ENCODE measurements at places on chromosomes 4 and X. TPM values are rescaled to one million over a fixed set of nuclear protein-coding genes. Genes with fewer than 3 reads are reported as not detected.
A peak's percentile ranks its signal among the peaks of the same experiment; 100 is the strongest.

The KLB gene
- 0.05 TPM for total RNA-seq

DNA sequence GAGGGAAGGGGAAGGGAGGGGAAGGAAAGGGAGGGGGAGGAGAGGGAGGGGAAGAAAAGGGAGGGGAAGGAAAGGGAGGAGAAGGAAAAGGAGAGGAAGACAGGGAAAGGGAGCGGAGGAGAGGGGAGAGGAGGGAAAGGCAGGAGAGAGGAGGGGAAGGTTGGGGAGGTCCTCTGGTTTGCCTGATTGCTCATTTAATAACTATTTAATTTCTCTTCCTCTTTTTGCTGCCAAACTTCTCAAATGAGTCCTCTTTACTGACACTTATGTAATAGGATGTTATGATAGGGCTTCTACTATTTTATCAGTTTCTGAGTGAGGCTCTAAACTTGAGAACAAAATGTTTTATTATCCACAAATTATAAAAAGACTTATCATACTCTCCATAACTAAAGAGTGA is 35.4 kb upstream of the PPA2 start:
- H3K27me3 ChIP-seq, result peaks cover 17% of the 10 kb centered on the region
- no peak overlapping the region for H3K27ac ChIP-seq
- no peaks in the 10 kb centered on the region for H3K36me3 ChIP-seq
- no peak for DNase-seq

DNA sequence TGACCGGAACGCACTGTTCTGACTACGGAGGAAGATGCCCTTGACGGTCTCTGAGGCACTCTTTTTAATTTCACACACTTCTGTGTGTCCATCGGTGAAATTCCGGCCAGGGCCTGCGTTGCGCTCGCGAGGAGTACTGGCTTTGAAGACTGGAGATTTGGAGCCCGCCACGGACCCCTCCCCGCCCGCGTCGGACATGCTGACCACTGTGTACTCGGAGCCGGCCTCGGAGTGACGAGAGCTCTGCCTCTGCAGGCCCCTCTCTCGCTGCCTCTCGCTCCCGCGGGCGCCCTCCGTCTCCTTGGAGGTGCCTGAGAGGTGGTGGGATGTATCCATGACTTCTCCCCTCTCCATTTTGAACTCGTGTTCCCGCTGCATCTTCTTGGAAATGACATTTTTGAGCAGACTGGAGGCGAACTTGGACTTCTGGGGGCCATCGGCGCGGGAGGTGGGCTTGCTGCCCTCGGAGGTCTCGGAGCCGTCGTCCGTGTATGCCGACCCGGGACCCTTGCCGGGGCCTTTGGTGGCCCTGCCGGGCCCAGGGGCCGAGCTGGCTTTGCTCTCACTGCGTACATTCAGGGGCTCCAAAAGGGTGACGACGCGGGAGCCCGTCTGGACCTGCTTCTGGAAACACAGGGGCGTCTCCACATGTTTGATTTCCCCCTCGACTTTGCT is 5.7 kb downstream of the C4orf54 start:
- DNase-seq, result no peak
- H3K4me1 ChIP-seq, result no peaks in the 10 kb centered on the region
- peaks cover 3% of the 10 kb centered on the region for H3K27me3 ChIP-seq
- H3K36me3 ChIP-seq, result no peaks in the 10 kb centered on the region
- no peak overlapping the region for H3K4me3 ChIP-seq

DNA sequence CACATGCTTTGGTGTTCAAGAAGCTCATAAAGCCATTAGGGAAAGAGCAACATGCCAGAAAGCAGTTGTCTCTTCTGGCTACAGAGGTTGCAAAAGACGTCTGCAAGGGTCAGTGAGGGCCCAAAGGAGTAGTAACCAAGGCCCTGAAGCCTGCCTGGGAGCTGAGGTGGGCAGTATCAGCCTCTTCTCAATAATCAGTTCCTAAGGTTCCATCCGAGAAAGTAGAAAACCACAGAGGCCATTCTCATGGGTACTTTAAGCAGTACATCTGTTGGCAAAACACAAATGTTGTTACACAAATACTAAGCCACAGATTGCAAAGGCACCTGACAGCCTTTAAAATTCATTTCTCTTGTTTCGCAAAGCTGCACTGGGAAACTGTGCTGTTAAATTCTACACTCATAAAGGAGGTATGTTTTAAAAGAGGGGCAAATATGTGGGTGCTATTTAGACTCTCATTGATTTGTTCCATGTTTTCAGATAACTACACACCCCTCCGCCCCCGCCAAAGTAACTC is 37.7 kb downstream of the MECP2 start:
- peaks cover 55% of the 10 kb centered on the region for H3K4me1 ChIP-seq
- H3K4me3 ChIP-seq, result no peak overlapping the region
- H3K27ac ChIP-seq, result peak overlapping the region; percentile 69
- DNase-seq, result no peak

- no peak overlapping the region for H3K27ac ChIP-seq
- H3K4me3 ChIP-seq, result no peak overlapping the region
These were observed 34.9 kb downstream of the GPR143 start for GRCh38 chrX:9730752-9731151.

DNA sequence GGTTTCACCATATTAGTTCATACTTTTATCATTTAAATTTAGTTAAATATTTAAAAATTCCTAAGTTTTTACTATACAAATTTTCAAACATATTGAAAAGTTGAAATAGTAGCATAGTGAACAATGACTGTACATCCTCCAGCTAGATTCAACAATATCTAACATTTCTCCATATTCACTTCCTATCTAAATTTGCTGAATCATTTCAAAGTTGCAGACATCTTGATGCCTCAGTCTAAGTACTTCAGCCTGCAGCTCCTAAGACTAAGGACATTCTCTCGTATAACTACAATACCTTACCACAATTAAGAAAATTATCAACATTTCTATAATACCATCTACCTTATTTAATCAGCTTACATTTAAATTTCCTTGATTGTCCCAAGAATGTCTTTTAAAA is 132.7 kb downstream of the TMEM164 start:
- DNase-seq, result no peak
- no peak overlapping the region for H3K4me3 ChIP-seq
- no peaks in the 10 kb centered on the region for H3K36me3 ChIP-seq
- no peak overlapping the region for H3K27ac ChIP-seq
- H3K4me1 ChIP-seq, result peaks cover 12% of the 10 kb centered on the region
